ENCODE measurements at places on chromosomes 6 and 20. TPM values are rescaled to one million over a fixed set of nuclear protein-coding genes. Genes with fewer than 3 reads are reported as not detected.
A peak's percentile ranks its signal among the peaks of the same experiment; 100 is the strongest.

CALHM5 gene
- total RNA-seq: 0.78 TPM

POLH gene
- 13.6 TPM for total RNA-seq

MYLK4 gene
- total RNA-seq: 0.47 TPM

- DNase-seq: no peak
These were observed 12.0 kb upstream of the LYRM2 start for GRCh38 chr6:89650579-89650978.

GRCh38 chr6:161890832-161891297, 617.0 kb upstream of the AGPAT4 start:
- DNase-seq: no peak

DNA sequence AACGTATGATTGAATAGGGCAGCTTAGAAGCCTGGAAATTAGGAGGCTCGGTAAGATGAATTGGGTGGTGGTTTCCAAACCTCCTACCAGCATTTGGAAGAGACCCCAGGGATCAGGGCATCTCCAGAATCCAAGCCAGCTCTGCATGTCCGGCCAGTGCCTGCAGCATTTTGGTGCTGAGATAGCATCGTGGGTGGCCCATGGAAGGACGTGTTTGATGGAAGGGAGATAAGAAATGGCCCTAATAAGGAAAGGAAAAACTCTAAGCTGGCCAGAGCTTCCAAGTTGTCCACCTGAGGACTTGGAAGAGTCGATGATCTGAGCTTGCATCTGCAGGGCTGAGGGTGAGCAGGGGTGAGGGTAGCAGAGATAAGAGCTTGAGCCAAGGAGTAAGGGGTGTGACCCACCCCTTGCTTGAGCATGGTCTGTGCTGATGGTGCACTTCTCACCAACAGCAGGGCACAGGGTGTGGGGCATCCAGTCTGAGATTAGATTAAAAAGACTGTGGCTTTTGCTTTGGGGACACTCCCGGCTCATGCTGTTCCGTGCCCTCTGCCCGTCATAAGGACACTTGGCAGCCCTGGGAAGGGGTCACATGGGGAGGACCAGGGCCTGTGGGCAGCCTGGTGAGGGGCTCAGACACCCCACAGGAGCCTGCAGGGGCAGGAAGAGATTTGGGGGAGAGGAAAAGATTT, 213.2 kb downstream of the ERMARD start:
- no peak for DNase-seq

GRCh38 chr6:3041606-3042005, 26.7 kb upstream of the RIPK1 start:
- no peak for DNase-seq

DNA sequence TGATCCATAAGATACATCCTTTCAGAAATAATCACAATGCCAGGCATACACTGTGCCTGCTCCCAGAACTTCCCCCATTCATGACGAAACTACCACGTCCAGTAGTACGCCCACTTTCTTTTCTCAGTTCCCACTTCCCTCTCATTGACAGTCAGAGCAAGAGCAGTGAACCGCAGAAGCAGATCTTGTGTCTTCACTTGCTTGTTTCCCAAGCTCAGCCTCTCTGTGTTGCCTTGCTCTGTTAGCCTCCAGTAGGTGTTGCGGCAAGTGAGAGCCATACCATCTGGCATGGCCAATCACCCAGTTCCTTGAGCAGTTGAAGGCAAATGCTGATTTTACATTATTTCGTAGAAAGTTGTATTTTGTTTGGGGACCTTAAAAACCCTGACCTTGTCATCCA, 11.7 kb downstream of the UST start:
- DNase-seq: peak; percentile 54

All from occipital lobe (tissue), 3 donors.